ENCODE measurements at places on chromosomes 3 and 15.

- DNase-seq: no peak
These were observed 59.0 kb downstream of the EPHB3 start for GRCh38 chr3:184620475-184621119.

DNA sequence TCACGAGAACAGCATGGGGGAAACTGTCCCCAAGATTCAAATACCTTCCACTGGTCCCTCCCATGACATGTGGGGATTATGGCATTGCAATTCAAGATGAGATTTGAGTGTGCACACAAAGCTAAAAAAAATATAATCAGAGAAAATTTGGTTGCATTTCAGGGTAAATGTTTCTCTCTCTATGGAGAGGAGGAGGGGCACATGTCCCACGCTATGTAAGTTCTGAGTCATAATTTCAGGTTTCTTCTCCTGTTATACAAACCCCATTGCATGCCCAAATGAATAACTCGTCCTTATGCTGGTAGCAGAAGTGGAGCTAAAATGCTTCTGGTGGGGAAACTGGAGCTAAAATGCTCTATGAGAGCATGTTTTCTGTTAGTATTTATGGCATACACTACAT lies 209.7 kb upstream of the DCBLD2 start:
- DNase-seq: no peak

DNA sequence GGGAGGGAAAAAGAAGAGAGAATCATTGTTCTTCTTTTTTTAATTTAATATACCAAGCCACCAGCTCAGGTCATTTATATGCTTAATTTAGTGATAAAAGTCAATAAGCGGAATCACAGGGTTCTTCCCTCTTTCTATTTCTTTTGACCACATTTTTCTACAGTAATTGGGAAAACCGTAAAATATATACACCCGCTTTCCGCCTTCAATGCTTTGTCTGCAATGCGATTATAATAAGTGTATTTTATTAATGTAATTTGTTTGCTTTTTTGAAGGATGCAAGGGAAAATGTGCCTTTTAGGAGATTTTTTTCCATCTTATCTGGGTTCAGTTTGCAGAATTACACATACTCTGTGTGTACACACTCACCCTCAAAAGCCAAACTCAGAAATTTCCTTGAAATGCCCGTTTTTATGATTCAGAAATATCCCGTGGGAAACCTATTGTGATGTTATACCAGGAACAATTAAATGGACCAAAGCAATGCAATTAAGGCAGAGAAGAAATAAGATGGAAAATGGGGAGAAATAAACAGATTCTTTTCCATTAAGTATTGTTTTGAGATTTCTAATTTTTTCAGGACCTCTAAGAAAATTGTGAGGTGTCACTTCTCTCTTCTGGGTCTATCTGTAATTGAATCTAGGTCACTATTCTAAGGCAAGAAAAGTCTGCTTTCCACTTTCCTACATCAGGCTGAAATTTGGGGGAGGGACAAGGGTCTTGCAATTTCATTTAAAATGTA lies 8.3 kb downstream of the SOX14 start:
- DNase-seq: no peak

- no peak for DNase-seq
These were observed 66.4 kb upstream of the CFAP20DC start for GRCh38 chr3:59116233-59116537.

Measured in left ventricle myocardium inferior (tissue), 1 donor.